ENCODE measurements at places on chromosomes 1 and 21. TPM values are rescaled to one million over a fixed set of nuclear protein-coding genes. Genes with fewer than 3 reads are reported as not detected.

The OVAAL gene
- total RNA-seq: not detected

The OR6P1 gene
- not detected for total RNA-seq

The SH2D5 gene
- 1.8 TPM for total RNA-seq

The TAF12 gene
- 27.4 TPM for total RNA-seq

The UAP1 gene
- 141 TPM for total RNA-seq

The TMPRSS3 gene
- not detected for total RNA-seq

The RUNX1 gene
- total RNA-seq: 60.4 TPM

The ANXA9 gene
- under 0.01 TPM for total RNA-seq
